LHCN-M2 (cell line): ENCODE measurements at places on chromosomes 5 and 9. TPM values are rescaled to one million over a fixed set of nuclear protein-coding genes. Genes with fewer than 3 reads are reported as not detected.

The AMBP gene
- total RNA-seq: not detected in 2 replicates

The PTAR1 gene
- 47.8 and 64.6 TPM in 2 replicates for total RNA-seq

The LRRC8A gene
- 42.3 and 46.8 TPM in 2 replicates for total RNA-seq

The SPINK4 gene
- total RNA-seq: not detected in 2 replicates

The PCDHGA6 gene
- total RNA-seq: 0.77 and 0.98 TPM in 2 replicates
